Smooth muscle cell of the coronary artery (primary cell): ENCODE measurements at places on chromosomes 3 and 15. TPM values are rescaled to one million over a fixed set of nuclear protein-coding genes. Genes with fewer than 3 reads are reported as not detected.

The CHL1 gene
- not detected in 2 replicates for total RNA-seq

The CDHR4 gene
- 1.3 TPM in 1 of 2 replicates, not detected in the other for total RNA-seq

The RPL32 gene
- 1,726 and 2,623 TPM in 2 replicates for total RNA-seq

The AHSG gene
- total RNA-seq: not detected in 2 replicates

The GNAI2 gene
- total RNA-seq: 308 and 476 TPM in 2 replicates

The PTH1R gene
- 0.15 and 2.6 TPM in 2 replicates for total RNA-seq

The GANC gene
- total RNA-seq: 11.4 and 12.9 TPM in 2 replicates

The C3orf80 gene
- total RNA-seq: 0.59 and 0.75 TPM in 2 replicates

The RARRES1 gene
- 2.9 and 9.0 TPM in 2 replicates for total RNA-seq

The RASGRF1 gene
- total RNA-seq: not detected in 2 replicates

The SEMA3G gene
- 0.90 TPM in 1 of 2 replicates, not detected in the other for total RNA-seq

The DGKG gene
- total RNA-seq: under 0.01 and 2.1 TPM in 2 replicates

The AP3B2 gene
- total RNA-seq: under 0.01 and 1.1 TPM in 2 replicates

The SI gene
- total RNA-seq: not detected in 2 replicates

The KCTD6 gene
- total RNA-seq: 5.7 and 6.1 TPM in 2 replicates

The KPNA1 gene
- total RNA-seq: 17.8 and 25.0 TPM in 2 replicates

The SERINC4 gene
- total RNA-seq: not detected in 2 replicates

The FAM98B gene
- total RNA-seq: 1.1 and 6.2 TPM in 2 replicates

The GASK1A gene
- total RNA-seq: 0.94 and 1.2 TPM in 2 replicates

The FAM162A gene
- total RNA-seq: 25.7 and 28.3 TPM in 2 replicates

The DENND4A gene
- 11.7 and 12.1 TPM in 2 replicates for total RNA-seq

The SCN11A gene
- under 0.01 TPM in 1 of 2 replicates, not detected in the other for total RNA-seq

The NDN gene
- total RNA-seq: 35.3 and 35.7 TPM in 2 replicates

The ADIPOQ gene
- not detected in 2 replicates for total RNA-seq
